Stimulated activated CD8-positive, alpha-beta memory T cell treated with anti-CD3 and anti-CD28 coated beads, Interleukin-7, amount 100 ng/mL, for 1 hour (primary cell): ENCODE measurements at places on chromosomes 2 and 18.
A peak's percentile ranks its signal among the peaks of the same experiment; 100 is the strongest.

- no peak for DNase-seq
Observed at GRCh38 chr2:46315103-46315890, 18.1 kb downstream of the EPAS1 start.

DNA sequence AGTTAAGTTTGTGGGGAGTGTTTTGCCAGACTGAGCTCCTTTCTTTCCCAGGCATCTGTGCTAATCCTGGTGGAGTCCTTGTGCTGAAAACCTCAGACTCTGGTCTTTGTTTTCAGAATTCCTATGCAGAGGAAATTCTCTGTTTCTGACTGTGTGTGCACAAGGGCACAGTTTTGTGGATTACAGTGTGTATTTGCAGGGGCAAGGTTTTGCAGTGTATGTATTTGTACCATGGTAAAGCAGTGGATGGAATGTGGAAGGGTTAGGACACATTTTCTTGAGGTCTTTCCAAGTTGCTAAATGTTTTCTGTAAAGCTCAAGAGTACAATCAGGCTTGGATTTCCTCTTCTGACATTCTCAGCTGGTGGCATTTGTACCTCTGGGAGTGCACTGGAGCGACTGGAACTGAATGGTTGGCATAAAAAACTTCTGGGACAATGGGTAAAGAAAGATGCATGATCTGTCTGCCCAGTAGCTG lies 139.5 kb upstream of the RND3 start:
- DNase-seq: no peak

- DNase-seq: no peak
Observed at GRCh38 chr2:199751492-199752120, 99.4 kb downstream of the FTCDNL1 start.

DNA sequence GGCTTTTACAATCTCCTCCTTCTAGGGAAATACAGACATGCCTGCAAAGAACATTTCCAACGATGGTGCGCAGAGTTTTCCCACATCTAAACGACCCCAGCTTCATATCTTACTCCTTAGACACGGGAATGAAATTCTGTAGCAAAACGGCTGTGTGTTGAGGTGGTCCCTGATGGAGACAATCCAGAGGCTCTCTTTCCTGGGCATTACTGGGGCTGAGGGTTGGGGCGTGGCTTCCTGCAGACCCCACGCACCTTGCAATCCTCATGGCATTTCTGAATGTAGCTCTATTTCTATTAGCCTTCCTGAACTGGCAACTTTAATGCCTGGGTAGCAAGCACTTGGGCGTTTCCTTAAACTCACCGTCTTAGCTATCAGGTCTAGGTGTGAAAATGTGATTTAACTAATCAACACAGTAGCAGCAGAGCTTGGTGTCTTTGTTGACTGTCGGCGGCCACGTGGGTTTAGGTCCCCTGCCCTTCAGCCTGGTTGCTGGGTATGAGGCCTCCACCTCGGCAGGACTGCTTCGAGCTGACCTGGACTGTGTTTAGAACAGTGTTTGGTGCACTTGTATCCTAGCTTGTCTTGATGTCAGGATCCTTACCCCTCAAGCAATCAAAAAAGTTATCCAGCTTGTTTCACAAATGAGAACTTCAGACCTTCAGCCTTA lies 242.8 kb downstream of the GBX2 start:
- no peak for DNase-seq

- no peak for DNase-seq
Observed at GRCh38 chr18:50716902-50717301, 102.9 kb downstream of the MRO start.

- no peak for DNase-seq
Observed at GRCh38 chr2:240136671-240137292, 677 bp upstream of the COPS9 start.

DNA sequence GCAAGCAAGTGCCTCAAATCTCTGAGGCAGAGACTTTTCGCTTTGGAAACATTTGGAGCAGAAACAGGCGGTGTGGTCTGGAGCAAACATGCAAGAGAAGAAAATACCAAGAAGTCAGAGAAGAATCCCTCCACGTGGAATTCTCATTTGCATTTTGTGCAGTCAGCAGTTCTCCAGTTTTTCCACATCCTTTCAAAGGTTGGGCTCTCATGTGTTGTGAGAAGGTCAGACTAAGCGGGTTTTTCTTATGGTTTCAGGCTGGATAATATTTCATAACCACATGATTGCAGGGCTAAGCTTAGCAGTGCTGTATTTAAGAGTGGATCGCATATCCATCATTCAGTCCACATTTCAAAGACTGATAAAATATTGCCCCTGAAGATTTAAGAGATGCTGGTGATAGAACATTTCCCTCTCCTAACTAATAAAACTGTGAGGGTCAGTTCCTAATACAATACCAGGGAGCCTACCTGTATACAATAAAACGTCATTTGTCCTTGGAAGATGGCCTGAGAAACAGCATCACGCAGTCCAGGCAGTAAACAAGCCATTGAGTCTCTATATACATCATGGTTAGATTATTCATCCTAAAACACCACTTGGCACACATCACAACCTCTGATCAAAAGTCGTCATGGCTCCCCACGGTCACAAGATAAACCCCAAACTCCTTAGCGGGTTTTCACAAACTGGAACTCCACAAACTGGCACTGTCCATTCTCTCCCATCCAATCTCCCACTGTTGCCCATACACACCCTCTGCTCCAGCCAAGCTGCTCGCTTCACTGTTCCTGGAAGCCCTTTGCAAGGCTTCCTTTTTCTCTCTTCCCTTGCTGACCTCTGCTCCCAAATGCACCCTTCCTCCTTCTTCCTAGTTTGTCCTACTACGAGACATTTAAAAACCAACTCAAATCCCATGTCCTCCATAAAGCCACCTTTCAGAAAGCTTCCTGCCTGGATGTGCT lies 31.5 kb downstream of the ANKRD44 start:
- DNase-seq: no peak

- DNase-seq: no peak
Observed at GRCh38 chr2:23235292-23235691, 149.7 kb upstream of the KLHL29 start.

DNA sequence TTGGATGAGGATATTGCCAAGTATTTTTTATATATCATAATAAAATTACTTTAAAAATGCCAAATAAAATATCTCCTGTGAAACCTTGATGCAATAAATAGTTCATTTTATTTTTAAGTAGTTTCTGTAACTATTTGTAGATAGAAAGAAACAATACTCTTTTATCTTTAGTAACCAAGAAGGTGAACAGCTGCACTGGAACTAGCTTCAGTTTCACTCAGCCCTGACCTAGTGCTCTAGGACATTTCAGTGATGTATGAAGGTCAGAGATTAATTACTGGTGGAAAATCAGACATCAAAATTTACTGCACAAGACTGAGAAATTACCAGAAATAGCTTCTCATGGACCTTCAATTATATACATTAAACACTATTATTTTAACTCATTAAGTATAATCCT lies 1305.0 kb downstream of the CNTNAP5 start:
- no peak for DNase-seq

DNA sequence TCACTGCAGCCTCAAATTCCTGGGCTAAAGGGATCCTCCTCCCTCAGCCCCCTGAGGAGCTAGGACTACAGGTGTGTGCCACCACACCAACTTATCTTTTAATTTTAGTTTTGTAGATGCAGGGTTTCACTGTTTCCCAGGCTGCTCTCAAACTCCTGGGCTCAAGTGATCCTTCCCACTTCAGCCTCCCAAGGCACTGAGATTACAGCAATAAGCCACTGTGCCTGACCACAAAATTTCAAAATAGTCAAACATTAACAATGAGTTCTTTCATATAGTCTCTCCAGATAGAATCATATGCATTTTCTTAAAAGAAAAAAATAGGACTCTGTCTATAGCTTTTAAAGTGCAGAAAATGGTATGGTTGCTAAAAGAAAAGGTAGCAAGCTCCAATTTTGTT lies 24.9 kb upstream of the PID1 start:
- no peak for DNase-seq

DNA sequence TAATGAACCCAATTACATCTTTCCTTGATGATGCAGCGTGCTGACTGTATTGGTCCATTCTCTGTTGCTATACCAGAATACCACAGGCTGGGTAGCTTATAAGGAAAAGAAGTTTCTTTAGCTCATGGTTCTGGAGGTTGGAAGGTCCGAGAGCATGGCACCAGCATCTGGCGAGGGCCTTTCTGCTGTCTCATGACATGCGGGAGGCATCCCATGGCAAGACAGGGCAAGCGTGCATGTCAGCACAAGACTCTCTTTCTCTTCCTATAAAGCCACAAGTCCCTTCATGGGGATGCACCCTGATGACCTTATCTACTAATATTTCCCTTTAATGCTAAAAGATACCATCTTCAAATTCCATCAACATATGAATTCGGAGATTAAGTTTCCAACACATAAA lies 122.8 kb upstream of the FHL2 start:
- DNase-seq: no peak

- no peak for DNase-seq
Observed at GRCh38 chr2:29981402-29981801, 60.0 kb upstream of the ALK start.

DNA sequence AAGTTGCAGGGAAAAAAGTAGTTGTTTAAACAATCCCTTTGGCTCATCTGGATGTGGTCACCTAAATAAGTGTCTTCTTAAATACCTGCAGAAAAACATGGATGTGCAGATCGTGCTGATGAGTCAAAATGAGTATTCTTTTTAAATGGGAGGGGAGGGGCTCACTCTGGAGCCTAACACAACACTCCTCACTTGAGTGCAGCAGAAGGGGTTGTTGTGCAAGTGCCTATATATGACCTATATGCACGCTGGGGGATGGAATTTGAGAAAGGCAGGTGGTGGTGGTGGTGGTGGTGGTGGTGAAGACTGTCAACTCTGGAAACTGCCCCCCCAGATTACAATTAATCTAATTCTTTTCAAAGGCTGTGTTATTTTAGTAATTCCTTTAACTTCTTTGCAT lies 77.9 kb upstream of the FAM124B start:
- no peak for DNase-seq

DNA sequence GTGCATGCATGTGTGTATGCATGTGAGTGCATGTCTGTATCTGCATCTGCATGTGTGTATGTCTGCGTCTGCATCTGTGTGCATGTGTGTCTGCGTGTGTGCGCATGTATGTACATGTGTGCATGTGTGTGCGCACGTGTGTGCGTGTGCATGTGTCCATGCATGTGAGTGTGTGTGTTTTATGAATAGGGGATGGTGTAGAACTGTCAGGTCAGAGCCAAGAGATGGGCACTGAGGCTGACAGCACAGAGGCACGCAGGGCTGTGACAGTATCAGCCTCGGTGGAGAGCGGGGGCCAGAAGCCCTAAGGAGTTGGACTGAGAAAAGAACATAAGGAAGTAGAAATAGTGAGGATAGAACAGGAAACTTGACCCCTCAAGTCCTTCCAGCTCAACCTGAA lies 494.0 kb upstream of the MYT1L start:
- no peak for DNase-seq

- DNase-seq: no peak
Observed at GRCh38 chr2:176132205-176133171, 3.0 kb downstream of the HOXD8 start.

DNA sequence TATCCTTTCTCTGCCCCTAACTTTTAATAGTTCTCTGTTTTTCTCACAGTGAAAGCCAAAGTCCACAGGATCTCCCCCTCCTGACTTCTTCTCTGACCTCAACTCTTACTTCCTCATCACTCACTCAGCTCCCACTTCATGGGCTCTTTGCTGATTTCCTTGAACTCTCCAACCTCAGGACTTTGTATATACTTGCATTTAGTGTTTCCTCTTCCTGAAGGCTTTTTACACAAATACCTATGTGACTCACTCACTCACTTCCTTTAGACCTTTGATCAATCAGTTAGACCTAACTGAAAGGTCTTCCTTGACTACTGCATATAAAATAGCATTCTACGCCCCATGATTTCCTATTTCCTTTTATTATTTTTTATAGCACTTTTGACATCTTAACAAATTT lies 233.1 kb upstream of the MEX3C start:
- no peak for DNase-seq

GRCh38 chr2:200350850-200351285 lies 44.4 kb downstream of the SPATS2L start:
- no peak for DNase-seq

GRCh38 chr2:219177552-219178376 lies at the start of gene RETREG2:
Gene RETREG2 (plus strand): TSS chr2:219178275. CDS start chr2:219178353, 78 bp downstream.
- DNase-seq: peak; percentile 63

GRCh38 chr2:128547667-128548066 lies 229.0 kb upstream of the HS6ST1 start:
- no peak for DNase-seq

DNA sequence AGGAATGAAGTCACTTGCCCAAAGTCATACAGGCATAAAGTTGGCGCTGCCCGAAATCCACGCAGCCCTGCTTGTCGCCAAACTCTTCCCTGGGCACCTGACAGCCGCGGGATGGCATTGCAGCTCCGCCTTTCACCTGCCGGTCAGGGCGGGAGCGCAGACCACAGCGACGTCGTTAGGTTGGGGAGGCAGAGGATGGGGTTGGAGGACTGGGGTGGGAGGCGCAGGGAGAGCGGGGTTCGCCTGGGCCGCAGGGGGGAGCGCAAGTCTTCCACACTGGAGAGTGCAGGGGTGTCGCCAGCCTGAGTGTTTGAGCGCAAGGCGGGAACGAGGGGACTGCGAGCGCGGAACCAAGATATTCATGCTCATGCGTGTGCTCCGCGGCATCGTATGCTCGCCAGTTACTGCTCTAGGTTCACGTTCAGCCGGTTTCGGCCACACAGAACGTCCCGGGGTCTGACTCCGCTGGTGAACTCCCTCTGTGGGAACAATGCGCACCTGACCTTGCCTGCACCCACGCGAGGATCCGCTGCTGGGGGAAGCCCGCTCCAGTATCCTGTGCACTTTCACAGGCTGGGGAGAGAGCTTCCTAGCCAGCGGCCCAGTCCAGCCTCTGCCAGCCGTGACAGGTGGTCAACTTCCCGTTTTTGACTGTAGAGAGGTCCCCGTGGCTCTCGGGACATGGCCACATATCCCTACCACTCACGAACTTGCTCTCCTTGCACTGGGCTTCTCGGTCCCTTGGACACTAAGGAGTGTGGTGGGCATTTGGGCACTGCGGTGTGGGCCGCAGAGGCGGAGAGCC lies 767 bp upstream of the NPPC start:
- no peak for DNase-seq

- no peak for DNase-seq
Observed at GRCh38 chr2:95674186-95674585, 82.4 kb downstream of the TRIM43 start.

DNA sequence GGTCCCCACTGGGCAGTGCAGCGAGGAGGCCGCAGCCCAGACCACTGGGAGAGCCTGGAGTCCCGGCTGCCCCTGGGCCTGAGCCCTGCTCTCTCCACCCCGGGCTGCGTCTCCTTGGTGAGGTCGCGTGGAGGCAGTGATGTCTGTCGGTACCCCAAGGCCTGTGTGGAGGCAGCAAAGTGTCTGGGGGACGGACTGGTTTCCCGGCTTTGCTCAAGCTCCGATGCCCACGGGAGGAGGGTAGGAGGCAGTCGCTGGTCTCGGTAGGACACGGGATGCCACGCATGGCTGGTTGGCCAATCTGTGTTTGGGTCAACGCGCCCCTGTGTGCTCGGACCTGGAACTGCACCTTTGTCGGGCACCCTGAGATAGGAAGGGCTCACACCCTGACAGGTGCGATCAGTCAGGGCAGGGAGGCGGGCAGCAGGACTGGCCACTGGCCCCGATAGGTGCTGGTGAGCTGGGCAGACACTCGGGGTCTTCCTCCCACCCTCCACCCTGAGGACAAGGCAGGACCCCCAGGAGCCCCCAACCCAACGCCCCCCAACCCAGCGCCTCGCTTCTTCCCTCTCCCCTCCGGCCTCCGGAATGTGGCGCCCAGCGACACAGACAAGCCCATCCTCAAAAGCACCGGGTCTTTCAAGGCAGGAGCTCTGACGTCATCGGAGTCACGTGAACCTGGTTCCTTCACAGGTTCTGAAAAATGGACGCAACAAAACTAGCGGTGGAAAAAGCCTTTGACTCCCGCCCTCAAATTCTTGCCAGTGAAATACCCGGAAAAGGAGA lies 288.6 kb downstream of the NDUFA10 start:
- DNase-seq: no peak

GRCh38 chr2:167653131-167653530 lies 594.3 kb downstream of the STK39 start:
- no peak for DNase-seq
